ENCODE measurements at places on chromosomes 11 and 22. TPM values are rescaled to one million over a fixed set of nuclear protein-coding genes. Genes with fewer than 3 reads are reported as not detected.

The UNC93B1 gene
- total RNA-seq: 21.1 TPM

- H3K27ac ChIP-seq: no peak overlapping the region
- no peaks in the 10 kb centered on the region for H3K36me3 ChIP-seq
- H3K4me3 ChIP-seq: no peak overlapping the region
- no peak for DNase-seq
Observed at GRCh38 chr11:94747146-94747545, 21.0 kb upstream of the AMOTL1 start.

DNA sequence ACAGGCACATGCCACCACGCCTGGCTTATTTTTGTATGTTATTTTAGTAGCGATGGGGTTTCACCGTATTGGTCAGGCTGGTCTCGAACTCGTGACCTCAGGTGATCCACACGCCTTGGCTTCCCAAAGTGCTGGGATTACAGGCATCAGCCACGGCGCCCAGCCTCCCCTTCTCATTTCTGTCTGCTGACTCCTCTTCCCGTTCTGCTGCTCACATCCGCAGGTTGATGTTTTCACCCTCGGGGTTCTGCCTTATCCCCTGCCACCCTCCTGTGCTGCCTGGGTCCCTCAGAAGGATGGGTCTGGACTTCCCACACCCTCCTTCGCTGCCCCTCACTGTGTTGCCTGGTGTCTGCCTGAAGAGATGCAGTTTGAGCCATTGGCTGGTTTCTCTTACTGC is 19.2 kb upstream of the VSIG10L2 start:
- H3K36me3 ChIP-seq: no peaks in the 10 kb centered on the region
- H3K4me1 ChIP-seq: no peaks in the 10 kb centered on the region
- no peak for DNase-seq
- H3K27me3 ChIP-seq: no peaks in the 10 kb centered on the region

GRCh38 chr11:24819006-24819405 is 322.2 kb downstream of the LUZP2 start:
- no peaks in the 10 kb centered on the region for H3K36me3 ChIP-seq
- H3K4me3 ChIP-seq: no peak overlapping the region
- DNase-seq: no peak
